ENCODE measurements at places on chromosomes 3 and 15.

DNA sequence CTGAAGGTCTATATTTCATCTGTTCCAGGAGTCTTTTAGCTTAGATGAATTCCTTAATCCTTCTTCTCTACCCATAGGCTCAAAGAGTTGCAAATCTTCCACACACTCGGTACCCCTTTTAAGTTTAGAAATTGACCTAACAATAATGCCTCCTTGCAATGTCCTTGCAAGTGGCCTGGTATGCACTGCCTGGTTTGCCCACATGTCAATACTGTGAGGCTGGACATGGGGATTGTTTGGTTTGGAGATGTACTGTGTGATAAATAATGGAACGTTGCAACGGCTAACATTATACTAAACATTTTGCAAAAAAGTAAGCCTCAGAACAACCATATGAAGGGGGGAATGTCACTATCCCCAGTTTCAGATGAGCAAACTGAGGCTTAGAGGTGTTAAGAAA is 22.4 kb upstream of the TPM1 start:
- DNase-seq, result no peak

DNA sequence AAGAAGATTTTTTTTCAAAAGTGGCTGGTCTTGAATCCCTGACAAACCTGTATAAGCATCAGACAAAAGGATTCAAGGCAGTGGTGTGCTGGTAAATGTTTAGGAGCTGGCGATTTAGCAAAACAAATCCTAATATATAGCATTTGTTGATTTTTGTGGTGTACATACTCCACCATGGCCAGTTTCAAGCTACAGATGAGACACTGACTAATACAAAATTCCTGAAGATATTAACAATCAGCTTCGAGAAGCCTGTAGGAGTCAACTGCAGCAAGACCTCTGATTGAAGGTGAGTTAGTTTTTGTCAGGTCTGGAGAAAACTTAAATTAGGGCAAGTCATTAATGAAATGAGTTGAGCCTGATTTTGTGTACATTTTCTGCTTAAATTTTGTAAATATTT is 6.7 kb downstream of the STRIT1 start:
- DNase-seq, result no peak

DNA sequence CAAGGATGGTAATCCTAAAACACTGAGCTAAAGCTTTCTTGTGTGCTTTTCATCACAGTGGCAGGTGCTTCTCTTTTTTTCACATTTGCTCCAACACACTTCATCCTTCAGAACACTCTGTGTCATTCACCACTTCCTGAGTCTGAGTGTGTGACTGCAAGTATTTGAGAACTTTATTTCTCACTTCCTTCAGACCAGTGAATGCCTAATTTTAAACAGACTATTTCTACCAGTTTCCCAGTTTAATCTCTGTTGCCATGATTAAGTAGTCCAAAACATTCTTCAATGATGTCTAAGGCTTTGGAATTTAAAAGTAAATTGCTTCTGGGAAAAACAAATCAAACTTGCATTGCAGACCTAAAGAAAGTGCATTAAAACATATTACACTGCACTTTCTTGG is 541.2 kb downstream of the RBMS3 start:
- DNase-seq, result no peak

DNA sequence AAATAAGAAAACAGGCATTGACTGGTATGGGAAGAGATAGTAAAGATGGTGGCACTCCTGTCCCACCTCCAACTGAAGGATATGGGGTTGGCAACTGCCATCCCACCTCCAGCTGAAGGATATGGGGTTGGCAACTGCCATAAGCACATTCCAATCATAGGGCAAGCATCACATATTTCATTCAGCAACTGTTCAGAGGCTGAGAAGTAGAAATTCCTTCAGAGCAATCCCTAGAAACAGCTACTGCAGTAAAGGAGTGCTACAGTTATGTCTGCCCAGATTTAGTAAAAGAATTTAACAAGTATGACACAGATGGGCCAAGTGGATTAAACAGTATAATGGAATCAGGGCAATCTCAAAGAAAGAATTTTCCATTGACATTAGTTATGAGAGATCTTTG is 156.8 kb downstream of the IMPG2 start:
- DNase-seq, result no peak

DNA sequence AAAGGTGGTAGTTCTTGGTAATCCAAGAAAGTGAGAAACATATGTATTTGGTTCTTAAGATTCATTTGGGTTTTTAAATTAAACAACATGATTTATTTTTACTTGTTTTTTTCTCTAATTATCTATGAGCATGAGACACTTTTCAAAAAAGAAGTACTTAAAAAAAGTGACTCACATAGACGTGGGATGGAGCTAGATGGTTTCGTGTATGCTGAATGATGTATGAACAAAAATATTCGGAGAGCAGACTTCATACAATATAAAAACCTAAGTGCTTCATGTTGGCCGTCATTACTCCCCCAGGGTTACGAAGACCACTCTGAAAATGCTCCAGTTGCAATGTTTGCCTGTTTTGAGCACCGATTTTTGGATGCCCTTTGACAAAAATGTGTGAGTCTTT is 90.9 kb downstream of the RORA start:
- DNase-seq, result no peak

- no peak for DNase-seq
Observed at GRCh38 chr3:99760031-99760430, 57.6 kb upstream of the CMSS1 start.

DNA sequence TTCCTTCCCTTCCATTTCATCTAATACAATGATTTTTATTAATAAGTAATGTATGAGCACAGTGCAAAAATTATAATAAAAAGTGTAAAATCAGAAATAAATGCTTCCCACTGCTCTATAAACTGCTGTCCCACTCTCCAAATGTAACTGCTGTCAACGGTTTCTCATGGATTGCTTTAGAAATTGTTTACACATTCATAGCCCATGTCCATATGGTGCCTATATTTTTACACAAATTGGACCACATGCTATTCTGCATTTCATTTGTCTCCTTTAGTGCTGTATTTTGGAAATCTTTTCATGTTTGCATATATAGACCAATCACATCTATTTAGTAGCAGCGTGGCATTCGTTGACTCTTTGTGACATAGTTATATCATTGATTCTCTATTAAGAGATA is 164.7 kb upstream of the SLCO3A1 start:
- no peak for DNase-seq

DNA sequence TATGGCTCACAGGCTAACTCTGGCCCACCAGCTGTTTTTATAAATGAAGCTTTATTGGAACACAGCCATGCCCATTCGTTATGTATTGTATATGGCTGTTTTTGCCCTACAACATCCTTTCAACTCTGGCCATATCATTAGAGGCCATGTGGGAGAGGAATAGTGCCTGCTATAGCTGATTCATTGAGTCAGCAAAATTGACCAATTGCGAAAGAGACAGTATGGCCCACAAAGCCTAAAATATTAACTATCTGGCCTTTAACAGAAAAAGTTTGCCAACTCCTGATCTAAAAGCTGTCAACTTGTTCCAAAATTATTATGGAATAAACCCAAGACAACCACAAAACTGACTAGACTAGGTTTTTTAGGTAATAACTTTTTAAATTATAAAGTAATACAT is 1.4 kb downstream of the NR1I2 start:
- no peak for DNase-seq

DNA sequence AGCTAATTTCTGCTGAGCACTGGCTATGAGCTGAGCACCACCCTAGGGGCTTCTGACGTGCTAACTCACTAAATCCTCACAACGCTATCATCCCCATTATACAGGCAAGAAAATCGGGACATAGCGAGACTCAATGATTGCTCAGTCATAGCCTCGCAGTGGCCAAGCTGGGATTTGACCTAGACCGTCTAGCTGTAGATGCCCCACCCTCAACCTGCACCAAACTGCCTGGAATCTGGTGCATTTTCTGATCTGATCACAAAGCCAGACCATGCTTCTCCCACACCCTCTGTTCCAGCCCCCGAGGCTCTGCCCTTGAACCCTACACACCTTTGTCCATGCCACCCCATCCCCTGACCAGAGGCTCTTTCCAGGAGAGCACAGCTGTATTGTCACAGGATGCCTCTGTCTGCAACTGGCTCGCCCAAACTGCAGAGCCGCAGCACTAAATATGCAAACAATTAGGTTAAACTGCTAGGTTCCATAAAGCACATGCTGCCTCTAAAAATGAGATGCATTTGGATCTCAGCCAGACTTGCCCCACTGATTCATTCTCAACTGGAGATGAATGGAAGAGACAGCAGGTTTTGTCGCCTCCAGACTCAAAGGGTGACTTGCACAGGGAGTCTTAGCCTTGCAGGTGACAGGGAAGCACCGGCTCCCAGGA is 95.2 kb downstream of the NUP210 start:
- DNase-seq, result no peak

DNA sequence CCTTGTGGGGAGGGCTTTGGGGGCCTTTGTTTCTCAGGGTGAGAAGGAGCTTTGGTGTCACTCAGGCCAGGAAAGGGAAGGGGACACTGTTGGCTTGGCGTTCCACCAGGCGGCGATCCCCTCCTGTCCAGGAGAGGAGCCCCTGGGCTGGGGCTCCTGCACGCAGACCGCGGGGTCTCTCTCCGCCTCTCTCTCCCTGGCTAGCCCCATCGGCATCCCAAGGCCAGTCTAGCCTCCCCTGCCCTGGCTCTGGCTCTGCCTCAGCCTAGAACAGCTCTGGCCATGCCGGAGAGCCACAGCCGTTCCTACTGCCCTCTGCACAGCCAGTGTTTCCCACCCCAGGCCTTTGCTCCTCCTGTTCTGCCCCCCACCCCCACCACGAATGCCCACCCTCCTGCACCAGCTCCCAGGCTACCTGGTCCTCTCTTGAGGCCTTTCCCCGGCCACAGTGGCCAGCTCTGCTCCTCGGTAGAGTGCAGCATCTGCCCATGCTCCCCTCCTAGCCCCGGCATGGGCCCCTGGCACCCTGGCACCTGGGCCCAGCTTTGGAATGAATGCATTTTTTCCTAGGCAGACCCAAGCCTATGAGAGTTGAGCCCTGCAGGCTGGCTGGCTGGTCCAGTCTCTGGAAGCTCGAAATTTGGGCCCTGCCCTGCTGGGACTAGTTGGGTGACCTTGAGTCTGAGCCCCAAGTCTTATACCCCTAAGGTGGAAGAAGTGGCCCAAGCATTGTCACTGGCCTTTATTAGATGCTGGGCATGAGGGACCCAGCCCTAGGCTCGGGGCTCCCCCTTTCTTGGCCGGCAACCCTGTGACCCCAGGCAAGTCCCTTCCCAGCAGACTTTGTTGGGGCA is 2.4 kb downstream of the PLXNA1 start:
- no peak for DNase-seq

- DNase-seq, result no peak
Observed at GRCh38 chr15:29854413-29854812, 32.1 kb upstream of the TJP1 start.

GRCh38 chr3:119034256-119035013 is at the start of gene IGSF11:
TSS of gene IGSF11 (minus strand) at chr3:119034846. CDS start at chr3:119034582, 264 bp downstream.
- DNase-seq, result peak; percentile 45

- no peak for DNase-seq
Observed at GRCh38 chr3:10555263-10555662, 49.9 kb upstream of the ATP2B2 start.

GRCh38 chr3:34038131-34038530 is 239.7 kb downstream of the PDCD6IP start:
- DNase-seq, result no peak

- DNase-seq, result no peak
Observed at GRCh38 chr15:46918462-46919140, 798.7 kb upstream of the SEMA6D start.

- no peak for DNase-seq
Observed at GRCh38 chr3:5699811-5700210, 512.3 kb downstream of the EDEM1 start.

DNA sequence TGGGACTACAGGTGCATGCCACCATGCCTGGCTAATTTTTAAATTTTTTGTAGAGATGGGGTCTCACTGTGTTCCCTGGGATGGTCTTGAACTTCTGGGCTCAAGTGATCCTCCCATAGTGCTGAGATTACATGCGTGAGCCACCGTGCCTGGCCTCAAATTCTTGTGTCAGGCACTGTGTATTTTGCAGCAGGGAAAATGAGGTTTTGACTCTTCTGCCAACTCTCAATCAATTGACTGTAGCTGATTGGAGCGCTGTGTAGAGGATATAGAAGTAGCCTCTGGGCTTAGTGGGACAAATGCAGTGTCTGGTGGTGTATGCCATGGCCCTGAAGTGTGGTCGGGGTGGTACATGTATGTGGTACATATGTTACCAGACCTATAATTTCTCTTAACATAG is 152.3 kb downstream of the FNDC3B start:
- DNase-seq, result no peak

Data from stimulated activated CD4-positive, alpha-beta T cell treated with anti-CD3 and anti-CD28 coated beads, Interleukin-1b, Interleukin-23, amount 100 ng/mL, for 24 hours (primary cell).